AG09309 (cell line): ENCODE measurements at places on chromosomes 2 and 18.

DNA sequence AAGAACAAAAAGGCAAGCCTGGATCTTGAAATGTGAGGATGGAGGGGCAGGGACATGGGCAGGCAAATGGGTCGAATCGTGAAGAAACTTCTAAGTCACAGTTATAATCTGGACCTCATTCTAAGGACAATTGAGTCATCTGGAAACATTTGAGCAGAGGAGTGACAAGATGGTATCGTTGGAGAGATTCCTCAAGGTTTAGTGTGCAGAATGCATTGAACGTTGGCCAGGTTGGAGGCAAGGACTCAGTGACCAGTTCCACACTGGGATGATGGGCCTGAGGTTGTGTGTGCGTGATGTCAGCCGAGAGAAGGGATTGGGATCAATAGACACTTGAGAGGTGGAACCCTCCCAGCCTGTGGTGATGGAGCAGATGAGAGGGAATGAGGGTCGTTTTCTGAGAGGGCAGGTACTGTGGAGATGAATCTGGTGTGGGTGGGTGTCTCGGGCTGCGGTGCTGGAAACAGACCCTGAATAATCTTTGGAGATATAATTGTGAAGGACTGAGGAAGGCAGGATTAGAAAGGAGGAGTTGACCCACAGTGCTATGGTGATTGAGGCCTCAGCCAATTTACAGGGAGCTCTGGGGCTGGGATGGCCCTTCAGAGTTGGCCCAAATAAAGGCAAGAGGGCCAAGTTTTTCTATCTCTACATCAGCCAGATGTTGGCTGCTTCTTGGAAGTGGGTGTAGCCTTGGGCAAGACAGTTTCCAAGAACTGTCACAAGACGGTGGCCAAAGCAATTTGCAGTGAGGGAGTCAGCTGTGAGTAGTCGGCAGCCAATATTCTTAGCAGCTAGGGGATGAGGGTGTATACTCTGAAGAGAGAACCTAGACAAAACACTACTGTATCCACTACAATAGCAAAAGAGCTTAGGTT, 5.8 kb upstream of the ZNF532 start:
- no peak for DNase-seq

DNA sequence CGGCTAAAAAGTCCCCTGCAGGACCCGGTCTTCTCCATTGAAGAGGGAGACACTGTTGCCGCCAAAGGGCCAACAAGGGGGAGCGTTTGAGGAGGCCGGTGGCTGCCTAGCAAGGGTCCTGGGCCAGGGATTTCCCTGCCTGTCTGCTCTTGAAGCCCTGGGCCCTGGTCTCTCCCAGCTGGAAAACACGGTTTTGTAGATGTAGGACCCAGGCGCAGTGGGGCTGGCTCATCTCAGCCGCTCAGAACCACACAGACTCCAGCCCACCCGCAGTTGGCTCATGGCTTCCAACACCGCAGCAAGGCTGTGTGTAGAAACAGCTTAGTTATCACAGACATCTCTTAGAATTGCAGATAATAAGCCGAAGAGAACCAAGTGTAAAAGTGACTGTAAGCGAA, 57.1 kb upstream of the TWIST2 start:
- no peak for DNase-seq

DNA sequence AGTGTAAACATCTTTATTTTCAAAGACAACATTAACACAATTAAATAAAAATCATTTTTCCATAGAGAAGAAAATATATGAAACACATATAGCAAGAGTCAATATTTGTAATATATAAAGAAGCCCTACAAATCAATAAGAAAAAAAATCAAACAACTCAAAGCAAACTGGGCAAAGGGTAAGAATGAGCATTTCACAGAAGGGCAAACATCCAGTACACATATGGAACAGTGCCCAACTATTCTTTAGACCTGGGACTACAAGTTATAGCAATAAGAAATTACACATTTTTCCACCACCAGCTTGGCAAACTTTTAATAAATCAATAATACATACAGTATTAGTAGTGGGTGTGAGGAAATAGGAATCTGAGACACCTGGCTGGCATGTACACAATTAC, 324.1 kb downstream of the CYP26B1 start:
- no peak for DNase-seq

GRCh38 chr2:54227798-54228197, 28.2 kb downstream of the TSPYL6 start:
- no peak for DNase-seq

GRCh38 chr18:10100196-10100595, 186.4 kb downstream of the VAPA start:
- DNase-seq: no peak

DNA sequence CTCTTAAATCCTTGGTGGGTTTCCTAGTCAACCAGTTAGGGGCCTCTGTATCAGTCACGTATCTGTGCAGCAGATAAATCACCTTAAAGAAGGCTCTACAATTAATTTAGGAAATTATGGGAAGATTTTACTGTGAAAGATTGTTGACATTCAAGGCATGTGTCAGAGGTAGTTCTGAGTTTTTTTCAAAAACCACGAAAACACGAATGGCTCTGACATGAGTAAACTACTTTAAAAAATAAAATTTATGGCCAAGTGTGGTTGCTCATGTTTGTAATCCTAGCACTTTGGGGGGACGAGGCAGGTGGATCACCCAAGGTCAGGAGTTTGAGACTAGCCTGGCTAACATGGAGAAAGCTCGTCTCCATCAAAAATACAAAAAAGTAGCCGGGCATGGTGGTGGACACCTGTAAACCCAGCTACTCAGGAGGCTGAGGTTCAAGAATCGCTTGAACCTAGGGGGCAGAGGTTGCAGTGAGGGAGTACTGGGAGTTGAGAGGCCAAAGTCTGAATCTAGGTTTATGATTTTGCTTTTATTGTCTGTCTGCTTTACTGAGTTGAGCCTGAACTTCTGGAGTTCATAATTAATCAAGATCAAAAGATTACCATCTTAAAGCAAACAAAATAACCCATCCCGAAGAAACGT, 77.1 kb downstream of the SPRED2 start:
- DNase-seq: no peak

GRCh38 chr18:67104700-67105284, 411.7 kb downstream of the DSEL start:
- peak; percentile 34 for DNase-seq

DNA sequence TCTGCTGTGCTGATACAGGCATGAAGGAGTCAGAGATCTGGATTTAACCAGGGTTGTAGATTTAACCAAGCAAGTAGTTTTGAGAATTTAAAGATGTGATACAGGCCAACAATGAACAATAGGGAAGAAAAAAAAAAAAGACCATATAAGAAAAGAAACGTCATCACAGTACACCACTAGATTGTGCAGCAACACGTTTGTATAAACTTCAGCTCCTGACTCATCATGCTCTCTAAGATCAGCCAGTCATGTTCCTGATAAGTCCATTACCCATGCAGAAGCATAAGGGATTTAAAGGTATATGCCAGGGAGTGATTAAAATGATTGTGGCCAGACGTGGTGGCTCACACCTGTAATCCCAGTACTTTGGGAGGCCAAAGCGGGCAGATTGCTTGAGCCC, 22.3 kb upstream of the ERICH2 start:
- DNase-seq: no peak

DNA sequence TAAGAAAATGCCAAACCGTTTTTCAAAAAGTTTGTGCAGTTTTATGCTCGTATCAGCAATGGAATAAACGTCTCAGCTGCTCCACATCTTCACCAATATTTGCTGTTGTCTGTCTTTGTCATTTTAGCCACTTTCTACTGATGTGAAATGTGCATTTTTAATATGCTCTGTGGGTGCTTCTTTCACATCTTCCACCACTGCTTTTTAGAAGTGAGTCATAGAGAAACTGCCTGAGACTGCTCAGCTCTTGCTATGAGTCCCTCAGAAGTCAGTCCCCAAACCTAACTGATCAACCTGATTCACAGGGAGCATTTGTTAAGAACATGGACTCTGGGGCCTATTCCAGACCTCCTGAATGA, 41.0 kb upstream of the EPC2 start:
- DNase-seq: no peak

DNA sequence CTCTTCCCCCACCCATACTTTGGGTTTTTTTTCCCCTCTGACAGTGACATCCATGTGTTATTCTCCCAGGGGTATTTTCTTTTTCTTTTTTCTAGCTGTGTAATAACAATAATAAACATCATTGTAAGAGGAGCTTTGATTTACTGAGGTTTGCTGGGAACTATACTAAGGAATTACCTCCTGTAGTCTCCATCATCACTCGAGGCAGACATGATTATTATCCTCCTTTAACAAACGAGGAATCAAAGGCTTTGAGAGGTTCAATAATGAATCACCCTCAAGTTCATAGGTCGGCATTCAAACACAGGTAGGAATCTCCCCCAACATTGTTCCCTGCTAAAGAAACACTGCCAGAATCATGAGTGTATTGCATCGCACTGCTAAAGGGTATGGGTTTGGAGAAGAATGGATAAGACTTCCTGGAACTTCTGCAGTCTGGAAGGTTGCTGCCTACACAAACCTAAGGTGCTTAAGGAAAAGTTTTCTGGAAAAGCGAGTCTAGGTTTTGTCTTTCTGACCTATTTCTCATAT, 260.2 kb upstream of the SESTD1 start:
- no peak for DNase-seq

- no peak for DNase-seq
Measured at GRCh38 chr2:233803292-233803911, 25.3 kb downstream of the MROH2A start.

- no peak for DNase-seq
Measured at GRCh38 chr2:28477087-28477486, 18.8 kb upstream of the PLB1 start.

GRCh38 chr18:8890957-8891464, 185.7 kb downstream of the MTCL1 start:
- peak; percentile 82 for DNase-seq

- no peak for DNase-seq
Measured at GRCh38 chr2:6254441-6254840, 562.3 kb downstream of the SOX11 start.

GRCh38 chr2:158501301-158501700, 44.5 kb downstream of the PKP4 start:
- DNase-seq: no peak

GRCh38 chr2:217972490-217972889, 30.3 kb downstream of the TNS1 start:
- no peak for DNase-seq

DNA sequence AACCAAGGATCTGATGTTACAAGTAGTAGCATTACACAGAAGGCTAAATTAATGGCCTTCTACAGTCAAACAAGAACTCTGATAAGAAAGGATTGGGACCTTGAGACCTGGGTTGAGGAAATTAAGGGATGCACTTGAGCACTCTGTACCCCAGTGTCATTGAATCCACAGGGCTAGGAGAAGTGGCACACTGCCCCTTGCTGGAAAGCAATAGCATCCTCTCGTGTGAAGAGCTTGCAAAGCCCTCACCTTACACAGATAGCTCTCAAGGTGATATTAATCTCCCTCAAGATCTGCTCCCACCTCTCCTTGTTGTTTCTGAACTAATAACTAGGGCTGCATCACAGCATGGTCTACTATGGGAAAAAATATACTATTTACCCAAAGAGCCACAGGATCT, 26.5 kb upstream of the CHST9 start:
- DNase-seq: no peak

GRCh38 chr2:241545523-241546473, 12.7 kb upstream of the BOK start:
- no peak for DNase-seq

DNA sequence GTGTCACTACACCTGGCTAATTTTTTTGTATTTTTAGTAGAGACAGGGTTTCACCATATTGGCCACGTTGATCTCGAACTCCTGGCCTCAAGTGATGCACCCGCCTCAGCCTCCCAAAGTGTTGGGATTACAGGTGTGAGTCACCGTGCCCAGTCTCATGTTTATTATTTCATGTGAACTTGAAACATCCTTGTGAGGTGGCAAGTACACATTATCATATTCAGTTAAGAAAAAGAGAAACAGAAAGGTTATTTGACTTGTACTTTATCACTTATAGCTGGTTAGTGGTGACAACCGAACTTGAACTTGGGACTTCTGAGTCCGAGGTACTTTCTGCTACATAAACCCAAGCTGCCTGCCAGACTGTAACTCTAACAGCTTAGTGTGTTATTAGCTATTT, 24.4 kb downstream of the ABHD3 start:
- no peak for DNase-seq

DNA sequence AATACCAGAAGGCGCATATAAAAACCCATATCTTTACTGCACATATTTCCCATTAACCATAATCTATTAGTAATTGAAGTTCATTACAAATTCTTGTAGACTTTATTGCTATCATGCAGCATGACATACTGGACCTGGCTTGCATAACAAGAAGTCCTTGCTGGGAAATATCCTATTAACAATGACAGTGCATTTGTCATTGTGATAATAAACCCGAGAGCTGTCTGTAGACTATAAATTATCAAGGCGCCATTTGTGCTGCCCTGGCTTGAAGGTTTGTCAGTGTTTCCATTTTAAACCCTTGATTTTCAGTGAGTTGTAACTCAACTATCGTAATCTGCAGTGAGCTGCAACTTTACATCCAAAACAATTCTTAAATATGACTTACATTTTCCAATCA, 59.0 kb downstream of the HNMT start:
- no peak for DNase-seq
